ENCODE measurements at places on chromosomes 2 and 18.

GRCh38 chr2:74063486-74063885 is 78.8 kb downstream of the TET3 start:
- no peak for DNase-seq

- no peak for DNase-seq
These were observed 40.3 kb downstream of the INPP5D start for GRCh38 chr2:233100192-233100998.

- DNase-seq, result no peak
These were observed 585.0 kb downstream of the NR4A2 start for GRCh38 chr2:155747531-155747930.

DNA sequence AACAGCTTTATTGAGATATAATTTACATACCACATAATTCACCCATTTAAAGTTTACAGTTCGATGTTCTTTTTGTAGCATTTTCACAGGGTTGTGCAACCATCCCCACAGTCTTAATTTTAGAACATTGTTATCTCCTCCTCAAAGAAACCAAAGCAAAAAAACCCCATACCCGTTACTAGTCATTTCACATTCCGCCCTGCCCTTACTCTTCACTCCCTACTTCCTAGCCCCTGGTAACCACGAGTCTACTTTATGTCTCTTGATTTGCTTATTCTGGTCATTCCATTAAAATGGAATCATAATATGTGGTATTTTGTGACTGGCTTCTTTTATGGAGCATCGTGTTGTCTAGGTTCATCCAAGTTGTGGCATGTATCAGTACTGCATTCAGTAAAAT is 137.7 kb downstream of the TANC1 start:
- no peak for DNase-seq

DNA sequence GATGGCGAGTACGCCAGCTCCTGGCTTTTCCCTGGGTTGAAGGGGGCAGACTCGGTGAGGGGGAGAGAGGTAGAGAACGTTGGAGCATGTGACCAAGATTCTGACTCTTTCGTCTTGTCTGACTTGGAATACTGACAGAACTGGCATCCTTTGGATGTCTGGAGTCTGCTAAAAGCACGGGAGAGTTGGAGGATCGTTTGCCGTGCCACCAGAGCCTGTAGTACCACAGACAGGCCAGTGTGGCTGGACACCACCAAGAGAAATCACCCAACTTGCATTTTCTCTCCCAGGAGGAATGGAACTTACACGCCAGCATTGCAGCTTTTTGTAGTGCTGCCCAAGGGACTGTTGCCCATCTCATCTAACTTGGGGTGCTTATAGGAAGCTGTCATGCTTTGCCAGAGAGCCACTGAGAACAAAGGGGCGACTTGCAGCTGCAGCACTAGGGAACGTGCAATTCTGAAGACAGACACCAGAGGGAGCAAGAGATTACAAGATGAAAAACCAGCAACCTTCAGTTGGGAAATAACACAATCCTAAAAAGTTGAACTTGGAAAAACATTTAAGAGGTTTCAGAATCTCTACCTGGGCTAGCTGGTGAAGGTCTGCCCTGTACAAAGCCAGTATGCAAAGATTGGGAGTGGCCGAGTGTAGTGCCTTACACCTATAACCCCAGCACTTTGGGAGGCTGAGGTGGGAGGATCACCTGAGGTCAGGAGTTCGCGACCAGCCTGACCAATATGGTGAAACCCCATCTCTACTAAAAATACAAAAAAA is 24.1 kb downstream of the PSMG2 start:
- peak; percentile 92 for DNase-seq

GRCh38 chr18:39037925-39038324 is 1472.3 kb upstream of the CELF4 start:
- DNase-seq, result no peak

DNA sequence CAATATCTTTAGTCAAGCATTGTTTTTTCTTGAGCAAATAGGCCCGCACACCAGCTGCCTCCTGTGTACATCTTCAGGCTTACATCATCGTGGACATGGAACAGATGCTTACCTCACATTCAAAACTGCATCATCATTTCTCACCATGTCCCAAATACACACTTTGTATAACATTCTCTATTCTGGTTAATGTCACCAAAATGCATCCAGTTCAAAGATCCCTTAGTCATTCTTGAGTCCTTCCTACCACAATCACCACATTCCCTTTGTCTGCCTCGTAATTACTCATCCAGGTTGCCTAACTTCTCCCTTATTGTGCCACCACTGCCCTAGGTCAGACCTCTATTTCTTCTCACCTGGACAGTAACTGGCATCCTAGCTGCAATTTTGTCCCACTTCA is 373.7 kb upstream of the GALNT5 start:
- DNase-seq, result no peak

GRCh38 chr2:216633616-216634369 is 573 bp downstream of the IGFBP2 start:
- no peak for DNase-seq

- no peak for DNase-seq
These were observed 1.6 kb downstream of the SH3BP4 start for GRCh38 chr2:234953116-234954031.

DNA sequence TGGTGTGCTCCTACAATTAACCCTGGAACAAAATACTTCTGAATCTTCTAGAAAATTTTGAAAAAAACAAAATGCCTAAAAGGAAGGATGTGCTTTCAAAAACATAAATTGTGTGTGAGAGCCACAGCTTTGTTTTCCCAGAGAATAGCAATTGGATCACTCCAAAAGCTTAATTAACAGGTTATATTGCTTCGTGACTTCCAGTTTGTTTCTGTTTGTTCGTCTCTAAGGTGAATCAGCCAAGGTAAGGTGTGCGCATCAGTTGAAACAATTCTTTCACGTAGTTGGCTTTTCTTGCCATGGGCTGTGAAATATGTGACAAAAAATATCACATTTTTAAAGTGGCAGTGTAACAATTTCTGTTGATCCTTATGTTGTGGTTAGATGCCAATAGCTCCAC is 90.3 kb upstream of the BARD1 start:
- no peak for DNase-seq

GRCh38 chr18:61371111-61371510 is 37.9 kb downstream of the CDH20 start:
- no peak for DNase-seq

- DNase-seq, result no peak
These were observed 363.6 kb downstream of the LPIN1 start for GRCh38 chr2:12110074-12110473.

DNA sequence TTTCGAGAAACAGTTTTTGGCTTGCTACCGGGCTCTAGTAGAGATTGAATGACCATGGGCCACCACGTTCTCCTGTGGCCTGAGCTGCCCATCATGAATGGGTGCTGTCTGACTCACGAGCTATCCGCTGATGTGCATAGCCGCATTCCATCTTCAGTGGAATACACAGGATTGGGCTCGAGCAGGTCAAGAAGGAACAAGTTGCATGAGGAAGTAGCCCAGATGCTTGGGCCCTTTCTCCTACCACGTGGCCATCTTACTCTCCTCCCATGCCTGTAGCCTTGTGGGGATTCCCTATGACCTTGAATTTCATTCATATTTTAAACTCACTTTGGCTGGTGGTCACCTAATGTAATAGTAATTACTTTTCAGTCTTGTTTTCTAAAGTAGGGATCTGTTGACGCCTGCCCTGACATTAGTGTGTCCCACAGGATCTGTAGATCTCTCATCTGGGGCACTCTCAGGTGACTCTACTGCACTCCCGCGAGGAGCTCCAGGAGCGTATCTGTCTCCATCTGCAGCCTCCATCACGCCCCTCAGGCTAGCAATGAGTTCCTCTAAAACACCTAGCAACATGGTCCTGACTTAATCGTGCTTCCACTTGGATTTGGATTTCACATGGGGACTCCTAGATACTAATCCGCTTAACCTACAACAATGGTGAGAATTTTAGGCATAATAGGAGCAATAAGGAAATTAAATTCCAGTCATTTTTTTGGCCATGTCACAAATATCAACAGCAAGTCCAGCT is 67.8 kb downstream of the PSMG2 start:
- DNase-seq, result no peak

DNA sequence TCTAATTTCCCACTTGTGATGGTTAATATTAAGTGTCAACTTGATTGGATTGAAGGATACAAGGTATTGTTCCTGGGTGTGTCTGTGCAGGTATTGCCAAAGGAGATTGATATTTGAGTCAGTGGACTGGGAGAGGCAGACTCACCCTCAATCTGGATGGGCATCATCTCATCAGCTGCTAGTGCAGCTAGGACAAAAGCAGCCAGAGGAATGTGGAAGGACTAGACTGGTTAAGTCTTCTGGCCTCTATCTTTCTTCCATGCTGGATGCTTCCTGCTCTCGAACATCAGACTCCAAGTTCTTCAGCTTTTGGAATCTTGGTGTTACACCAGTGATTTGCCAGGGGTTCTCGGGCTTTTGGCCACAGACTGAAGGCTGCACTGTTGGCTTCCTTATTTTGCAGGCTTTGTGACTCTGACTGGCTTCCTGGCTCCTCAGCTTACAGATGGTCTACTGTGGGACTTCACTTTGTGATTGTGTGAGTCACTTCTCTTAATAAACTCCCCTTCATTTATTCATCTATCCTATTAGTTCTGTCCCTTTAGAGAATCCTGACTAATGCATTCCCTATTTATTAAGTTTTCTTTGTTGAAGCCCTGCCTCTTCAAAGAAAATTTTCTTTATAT is 1087.5 kb upstream of the NXPH2 start:
- DNase-seq, result no peak

DNA sequence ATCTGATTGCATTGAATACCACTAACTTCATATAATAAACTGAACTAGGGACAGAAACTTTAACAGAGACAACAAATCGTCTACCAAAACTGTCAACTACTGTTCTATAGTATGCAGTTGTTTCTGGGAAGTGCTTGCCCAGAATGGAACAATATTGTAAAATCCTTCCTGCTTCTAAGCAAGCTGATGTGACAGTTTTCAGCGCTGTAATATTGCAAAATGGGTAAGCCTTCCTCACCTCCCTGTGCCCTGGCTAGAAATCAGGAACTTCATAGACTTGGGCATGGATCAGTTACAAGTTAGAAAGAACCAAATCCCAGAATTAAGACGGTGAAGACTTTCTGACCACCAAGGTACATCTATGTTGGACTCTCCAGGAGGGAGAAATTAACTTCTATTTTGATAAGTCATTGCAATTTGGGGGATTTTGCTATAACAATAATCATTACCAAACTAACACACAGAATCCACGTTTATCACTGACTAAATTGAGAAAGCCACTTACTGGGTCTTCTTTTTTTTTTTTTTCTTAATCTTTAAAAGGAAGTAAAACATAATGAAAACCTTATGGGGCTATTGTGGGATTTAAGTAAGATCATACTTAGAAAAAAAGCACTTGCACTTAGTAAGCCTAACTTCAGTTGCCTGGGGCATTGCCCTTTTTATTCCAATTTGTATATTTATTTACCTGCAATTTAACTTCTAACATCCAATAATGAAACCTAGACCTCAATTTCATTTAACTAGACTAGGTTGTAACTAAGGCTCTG is 261.5 kb downstream of the TRIB2 start:
- peak; percentile 63 for DNase-seq

- DNase-seq, result no peak
These were observed 430.1 kb upstream of the CHST9 start for GRCh38 chr18:27614951-27615844.

DNA sequence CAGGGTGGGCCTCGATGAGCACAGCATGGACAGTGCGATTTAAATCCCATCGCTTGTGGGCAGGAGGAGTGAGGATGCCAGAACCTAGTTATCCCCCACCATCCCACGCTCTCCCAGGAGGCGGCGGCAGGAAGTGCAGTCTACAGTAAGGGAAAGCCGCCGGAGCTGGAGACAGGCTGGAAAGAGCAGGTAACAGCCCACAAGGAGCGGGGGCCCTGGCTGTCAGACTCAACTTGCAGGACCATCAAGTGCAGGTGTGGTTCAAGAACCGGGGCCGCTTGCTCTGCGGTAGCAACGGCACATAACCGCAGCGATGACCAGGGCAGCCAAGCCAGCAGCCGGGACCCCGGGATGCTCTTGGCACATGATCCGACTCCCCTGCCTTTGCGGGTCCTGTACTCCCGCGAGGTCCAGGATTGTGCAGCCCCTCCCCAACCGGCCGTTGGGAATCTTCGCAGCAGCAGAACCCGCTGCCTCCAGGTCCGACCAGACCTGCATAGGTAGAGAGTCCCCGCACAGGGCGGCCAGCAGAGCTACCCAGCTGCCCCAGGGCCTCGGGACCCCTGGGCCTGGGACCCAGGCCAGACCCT is 82.1 kb downstream of the BIN1 start:
- no peak for DNase-seq

- DNase-seq, result no peak
These were observed 65.7 kb downstream of the SLC8A1 start for GRCh38 chr2:40386177-40386576.

DNA sequence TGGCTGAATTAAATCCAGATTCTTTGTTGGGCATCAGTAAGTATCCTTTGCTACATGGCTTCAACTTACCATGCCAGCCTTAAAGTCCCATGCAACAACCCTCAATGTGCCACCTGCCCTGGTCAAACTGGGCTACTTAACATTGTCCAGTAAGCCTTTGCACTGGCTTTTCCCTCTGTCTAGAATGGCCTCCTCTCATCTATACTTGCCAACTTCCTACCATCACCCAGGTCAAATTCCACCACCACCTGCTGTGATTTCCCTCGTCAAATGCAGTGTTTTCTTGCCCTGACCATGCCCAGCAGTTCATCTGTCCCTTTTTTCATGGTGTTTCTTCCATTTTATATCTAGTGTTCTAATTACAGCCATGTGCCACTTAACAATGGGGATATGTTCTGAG is 5.7 kb downstream of the KLHL23 start:
- no peak for DNase-seq

DNA sequence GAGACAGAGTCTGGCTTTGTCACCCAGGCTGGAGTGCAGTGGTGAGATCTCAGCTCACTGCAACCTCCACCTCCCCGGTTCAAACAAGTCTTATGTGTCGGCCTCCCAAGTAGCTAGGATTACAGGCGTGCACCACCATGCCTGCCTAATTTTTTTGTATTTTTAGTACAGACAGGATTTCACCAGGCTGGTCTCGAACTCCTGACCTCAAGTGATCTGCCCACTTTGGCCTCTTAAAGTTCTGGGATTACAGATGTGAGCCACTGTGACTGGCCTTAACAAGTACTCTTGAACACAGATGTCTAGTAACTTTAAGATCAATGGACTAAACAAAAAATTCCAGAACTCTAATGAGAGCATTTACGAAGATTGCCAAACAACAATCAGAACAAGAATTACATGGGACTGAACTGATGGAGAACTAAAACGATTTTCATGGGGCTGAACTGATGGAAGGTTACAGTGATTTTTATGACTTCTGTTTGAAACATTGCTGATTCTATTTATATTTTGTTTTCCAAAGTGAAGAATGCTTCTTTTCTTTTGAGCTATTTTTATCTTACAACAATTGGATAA is 46.5 kb upstream of the ST3GAL5 start:
- no peak for DNase-seq

- no peak for DNase-seq
These were observed 193.5 kb downstream of the PRKCE start for GRCh38 chr2:45844796-45845457.

GRCh38 chr2:7256377-7256776 is 339.2 kb downstream of the RNF144A start:
- DNase-seq, result no peak

DNA sequence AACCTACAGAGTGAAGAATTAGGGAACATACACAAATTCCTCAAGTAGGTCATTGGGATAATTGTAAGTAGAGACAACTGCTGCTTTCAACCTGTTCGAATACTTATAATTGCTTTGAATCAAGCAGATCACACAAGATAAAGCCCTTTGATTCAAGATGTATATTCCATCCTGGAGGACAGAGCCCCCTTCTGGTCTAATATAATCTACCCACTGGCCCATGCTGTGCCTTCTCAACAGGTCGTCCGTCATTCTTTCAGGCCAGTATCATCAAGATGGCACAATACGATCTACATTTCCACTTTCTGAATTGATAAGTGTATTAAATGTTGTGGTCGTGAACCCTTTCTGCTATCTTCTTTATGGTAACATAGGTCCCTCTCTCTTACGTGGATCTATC is 387.0 kb upstream of the CDH19 start:
- DNase-seq, result no peak

Measured in inflammatory macrophage treated with lipopolysaccharide for 1 hour (primary cell).